ENCODE measurements at places on chromosomes 11 and 22.

- no peak for DNase-seq
These were observed 91.6 kb downstream of the DBX1 start for GRCh38 chr11:20068691-20069090.

DNA sequence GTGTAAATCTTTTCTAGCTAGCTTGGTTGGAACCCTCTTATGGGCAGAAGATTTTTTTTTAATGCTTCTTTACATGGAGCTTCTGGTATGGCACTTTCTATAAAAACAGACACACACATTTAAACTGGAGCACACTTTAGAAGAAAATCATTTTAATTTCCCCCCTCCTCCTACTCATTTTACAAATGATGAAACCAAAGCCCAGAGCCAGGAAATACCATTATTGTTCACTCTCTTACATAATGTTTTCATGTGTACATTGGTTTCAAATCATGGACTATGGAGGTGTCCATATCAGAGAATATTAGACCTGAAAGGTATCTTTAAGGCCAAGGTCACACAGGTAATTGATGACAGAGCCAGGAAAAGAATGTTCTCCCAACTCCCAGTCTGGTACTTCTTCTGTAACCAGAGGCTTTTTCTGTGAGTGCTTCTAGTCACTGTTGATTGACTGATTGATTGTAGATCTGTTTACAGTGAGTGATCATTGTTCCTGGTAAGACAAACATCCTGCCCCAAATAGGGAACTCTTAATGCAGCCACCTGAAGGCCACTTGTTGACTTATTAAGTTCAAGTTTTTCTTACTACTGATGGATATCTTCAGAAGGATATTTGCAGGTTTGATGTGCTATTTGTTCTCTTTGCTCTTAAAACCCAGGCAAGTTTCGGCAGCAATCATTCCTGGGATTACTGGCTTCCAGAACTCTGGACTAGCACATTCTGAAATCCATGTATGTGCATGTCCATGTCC lies 26.8 kb upstream of the ME3 start:
- no peak for DNase-seq

- DNase-seq: no peak
These were observed 1.3 kb downstream of the SELENOM start for GRCh38 chr22:31106001-31106571.

- no peak for DNase-seq
These were observed 24.1 kb downstream of the RRAS2 start for GRCh38 chr11:14334893-14335292.

DNA sequence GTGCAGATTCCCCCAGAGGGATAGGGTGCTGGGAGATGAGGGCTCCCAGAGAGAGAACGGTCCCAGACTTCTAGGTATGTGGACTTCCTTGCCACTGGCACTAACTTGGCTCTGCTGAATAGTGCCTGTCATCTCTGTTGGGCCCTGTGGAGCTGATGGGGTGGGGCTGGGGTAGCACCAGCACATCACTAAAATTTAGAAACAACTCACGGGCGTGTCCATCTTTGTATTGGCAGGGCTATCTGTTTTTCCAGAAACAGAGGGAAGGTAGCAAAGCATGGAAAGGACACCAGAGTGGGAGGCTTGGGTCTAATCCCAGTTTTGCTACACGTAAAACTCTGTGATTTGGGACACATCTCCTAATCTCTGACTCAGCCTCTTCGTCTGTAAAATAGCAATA lies 25.8 kb downstream of the SWAP70 start:
- no peak for DNase-seq

DNA sequence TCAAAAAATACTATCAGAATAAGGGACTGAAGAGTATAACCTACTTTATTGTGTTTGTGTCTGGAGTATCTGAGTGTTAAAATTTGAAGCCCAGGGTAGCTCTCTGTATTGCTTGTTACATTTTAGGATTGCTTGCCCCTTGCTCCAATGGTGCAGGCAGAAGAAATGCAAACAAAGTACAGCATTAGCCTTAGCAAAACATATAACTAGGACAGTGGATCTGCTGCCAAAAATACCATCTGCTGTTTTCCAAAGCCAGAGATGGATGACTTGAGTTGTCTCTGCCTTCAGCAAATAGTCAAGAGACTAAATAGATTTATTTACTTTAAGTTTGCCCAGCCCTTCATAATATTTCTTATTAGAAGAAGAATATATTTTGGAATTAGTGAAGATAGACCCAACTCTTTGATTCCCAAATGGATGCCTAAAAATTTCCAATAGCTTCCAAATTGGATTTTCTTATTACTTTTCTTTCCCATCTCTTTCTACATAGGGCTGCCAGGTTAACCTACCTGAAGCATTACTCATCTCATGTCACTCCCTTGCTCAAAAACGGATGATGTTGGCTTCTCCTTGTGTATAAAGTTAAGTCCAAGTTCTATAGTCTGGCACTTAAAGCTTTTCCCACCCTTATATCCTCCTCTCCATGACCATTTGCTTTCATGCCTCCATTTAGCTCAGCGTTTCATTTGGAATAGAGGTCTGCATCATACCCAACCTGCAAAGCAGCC lies 66.3 kb downstream of the LDLRAD3 start:
- DNase-seq: no peak

- no peak for DNase-seq
These were observed 4.2 kb downstream of the GRAMD1B start for GRCh38 chr11:123434262-123434661.

DNA sequence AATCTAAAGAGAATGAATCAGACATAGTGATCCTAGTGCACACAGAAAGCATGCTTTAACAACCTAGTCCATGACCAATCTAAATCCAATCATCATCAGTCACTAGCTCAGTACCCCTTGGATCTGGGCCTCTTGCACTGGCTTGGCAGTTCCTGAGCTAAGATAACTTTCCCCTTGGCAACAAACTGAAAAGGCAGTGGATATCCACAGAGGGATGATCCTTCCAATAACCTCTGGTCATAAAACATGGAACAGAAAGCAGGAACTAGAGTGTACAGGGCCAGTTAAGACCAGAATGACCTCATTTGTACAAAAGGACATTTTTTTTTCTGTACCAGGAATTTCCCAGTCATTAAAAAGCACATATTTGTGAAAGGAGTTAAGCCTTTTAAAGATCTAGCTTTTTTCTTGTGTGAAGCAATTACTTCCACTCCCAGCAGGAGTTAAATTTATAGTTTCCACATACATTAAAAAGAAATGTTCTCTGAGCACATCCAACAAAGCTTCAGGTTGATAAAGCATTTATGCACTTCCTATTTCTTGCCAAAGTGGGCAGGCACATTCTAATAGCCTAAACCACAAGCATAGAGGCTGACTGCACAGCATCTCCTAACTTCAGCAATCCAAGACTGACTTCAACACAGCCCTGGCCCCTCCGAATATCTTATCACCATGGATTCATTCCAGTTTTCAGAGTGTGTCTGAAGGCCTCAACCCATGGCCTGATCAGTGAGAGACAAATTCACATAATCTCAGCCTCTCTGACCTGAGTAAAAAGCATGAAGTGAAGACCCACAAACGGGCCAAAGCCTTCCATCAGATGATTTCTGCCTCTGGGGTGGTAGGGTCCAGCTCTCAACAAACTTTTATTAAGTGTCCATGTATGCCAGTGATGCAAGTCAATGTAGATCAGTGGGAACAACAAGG lies 29.9 kb downstream of the GUCY1A2 start:
- no peak for DNase-seq

DNA sequence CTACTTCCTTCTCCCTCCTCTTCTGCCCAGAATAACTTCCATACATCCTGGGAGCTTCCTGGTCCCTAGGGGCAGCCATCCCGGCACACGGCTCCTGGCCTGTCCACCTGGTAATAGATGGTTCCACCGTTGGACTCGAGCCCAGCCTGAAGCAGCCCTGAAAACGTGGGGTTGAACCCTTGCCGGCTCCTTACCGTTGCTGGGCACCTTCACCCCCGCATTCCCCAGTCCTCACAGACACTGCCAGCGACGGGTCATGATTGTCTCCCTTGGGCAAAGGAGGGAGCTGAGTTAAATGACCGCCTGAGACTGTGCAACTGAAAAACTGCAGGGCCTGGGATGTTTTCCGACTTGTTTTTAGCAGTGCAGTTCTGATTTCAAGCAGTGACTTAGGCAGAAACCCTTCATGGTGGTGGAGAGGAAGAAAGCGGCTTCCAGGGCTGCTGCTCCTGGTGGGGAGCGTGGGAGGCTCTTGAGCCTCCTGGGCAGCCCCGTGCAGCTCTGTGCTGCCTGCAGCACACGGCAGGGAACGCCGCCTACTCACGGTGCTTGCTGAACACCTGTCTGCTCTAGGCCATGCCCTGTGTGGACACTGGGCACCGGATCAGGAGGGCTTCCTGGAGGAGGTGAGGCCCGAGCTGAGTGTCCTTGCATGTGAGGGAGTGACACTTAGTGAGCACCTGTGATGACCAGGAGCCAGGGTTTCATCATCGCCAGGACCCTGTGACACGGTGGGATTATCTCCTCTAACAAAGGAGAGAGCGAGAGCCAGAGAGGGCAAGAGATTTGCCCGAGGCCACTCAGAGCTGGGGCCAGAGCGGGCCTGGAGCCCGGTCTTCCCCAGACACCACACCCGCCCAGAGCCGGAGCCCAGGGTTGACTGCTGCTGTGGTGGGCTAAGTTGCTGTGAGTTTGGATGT lies 77.4 kb downstream of the FBLN1 start:
- no peak for DNase-seq

GRCh38 chr11:8810540-8811301 lies 100.3 kb upstream of the AKIP1 start:
- no peak for DNase-seq

- no peak for DNase-seq
These were observed 68.0 kb downstream of the OR5AK2 start for GRCh38 chr11:57056735-57057134.

DNA sequence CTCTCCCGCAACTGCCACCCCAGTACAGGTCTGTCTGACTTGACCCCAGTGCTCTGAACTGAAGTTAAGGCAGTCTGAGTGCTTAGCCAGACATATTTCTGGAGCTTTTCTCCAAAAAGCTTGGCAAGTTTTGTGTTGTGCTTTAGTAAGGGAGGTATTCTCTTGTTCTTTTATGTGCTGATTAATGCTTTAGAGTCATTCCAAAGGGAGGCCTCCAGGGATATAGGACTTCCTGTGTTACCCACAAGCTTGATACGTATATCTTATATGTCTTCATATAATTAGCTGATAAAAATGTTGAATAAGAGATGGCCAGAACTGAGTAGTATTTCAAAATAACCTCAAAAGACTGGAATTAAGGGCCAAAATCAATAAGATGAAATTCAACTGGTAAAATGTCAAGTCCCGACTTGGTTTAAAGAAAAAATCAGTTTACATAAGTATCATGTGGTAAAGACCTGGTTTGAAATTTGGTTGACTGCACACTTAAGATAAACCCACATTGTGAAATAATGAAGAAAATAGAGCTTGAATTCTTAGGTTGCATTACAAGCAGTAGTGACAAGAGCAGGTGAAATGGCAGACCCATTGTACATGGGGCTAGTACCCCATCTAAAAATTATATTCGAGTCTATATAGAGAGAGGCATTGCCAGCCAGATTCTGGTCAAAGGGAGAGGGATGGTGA lies 226.9 kb downstream of the SNX19 start:
- DNase-seq: no peak

DNA sequence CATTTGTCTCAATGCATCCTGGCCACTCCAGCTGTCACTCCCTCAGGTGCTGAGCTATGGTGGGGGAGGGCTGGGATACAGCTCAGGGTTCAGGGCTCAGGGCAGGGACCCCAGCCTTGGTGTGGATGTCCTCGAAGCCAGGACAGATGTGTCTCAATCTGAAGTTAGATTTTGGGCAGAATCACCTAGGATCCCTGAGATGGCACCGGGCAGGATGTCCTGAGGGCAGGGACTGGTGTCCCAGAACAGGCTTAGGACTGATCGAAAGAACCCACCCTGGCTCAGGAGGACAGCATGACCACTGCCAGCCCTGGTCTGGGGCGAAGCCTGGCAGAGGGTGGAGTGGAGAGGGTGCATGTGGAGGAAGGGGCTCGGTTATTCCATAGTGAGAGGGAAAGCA lies 96.8 kb upstream of the THY1 start:
- DNase-seq: no peak

GRCh38 chr11:93735627-93736026 lies 5.7 kb downstream of the TAF1D start:
- DNase-seq: no peak

GRCh38 chr11:124583781-124584180 lies 14.0 kb downstream of the OR8A1 start:
- no peak for DNase-seq

- DNase-seq: no peak
These were observed 20.4 kb downstream of the OR56B4 start for GRCh38 chr11:6127881-6128280.

DNA sequence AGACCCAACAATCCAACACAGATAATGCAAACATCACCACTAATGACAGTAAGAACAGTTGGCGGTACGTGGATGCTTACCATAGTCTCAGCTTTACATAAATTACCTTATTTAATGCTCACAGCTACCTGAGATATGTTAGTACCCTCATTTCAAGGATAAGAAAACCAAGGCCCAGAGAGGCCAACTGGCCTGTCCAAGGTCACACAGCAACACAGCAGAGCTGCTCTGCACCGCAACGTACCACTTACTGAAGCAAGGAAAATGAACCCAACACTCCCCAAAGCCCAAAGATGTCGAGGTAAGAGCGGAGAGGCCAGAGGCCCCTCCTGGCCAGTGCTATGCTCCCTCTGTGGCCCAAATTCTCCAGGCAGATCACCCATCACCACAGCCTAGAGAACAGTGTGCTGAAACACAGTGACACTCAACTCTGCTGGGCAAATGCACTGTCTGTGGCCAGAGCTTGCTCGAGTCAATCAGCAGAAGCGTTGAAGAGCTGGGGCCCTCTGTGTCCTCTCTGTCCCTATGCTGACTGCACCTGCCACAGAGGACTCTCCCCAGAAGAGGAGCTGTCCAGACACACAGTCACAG lies 14.0 kb downstream of the SHANK2 start:
- DNase-seq: no peak

DNA sequence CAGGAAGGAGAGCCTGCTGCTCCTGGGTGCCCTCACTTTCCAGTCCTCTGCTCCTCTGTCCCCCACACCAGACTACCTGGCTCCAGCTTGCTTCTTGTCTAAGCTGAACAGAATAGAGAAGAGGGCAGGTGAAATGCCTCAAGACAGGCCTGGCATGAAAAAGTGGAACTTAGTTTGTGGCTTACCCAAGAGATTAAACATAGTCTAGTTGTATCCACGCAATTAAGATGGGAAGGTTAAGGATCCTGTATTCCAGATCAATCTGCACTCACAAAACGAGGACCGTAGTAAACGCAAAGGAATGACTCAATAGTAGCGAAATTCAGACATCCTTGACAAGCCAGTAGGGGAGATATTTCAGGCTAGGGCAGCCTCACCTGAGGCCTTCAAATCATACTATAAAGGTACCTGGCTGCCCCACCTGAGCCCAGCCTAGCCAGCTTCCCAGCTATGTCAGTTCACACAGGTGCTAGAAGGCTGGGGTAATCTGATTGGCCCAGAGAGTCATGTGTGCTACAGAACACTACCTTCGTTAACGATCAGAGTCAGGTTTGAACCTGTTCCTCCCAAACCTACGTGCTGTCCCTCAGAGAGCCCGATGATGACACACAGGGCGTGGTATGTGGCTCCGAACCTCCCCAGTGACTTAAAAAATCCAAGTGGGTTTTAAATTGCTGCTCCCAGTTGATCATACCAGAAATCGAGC lies 46.5 kb downstream of the AHNAK start:
- no peak for DNase-seq

Data from NCI-H524 treated with DMSO at 0.1 percent for 48 hours (cell line).